Keratinocyte (primary cell): ENCODE measurements at places on chromosomes 4 and X. TPM values are rescaled to one million over a fixed set of nuclear protein-coding genes. Genes with fewer than 3 reads are reported as not detected.

GRCh38 chr4:182826391-182826790, 90.8 kb downstream of the DCTD start:
- DNase-seq, result no peak

GRCh38 chrX:136214551-136214950, 36.6 kb downstream of the MAP7D3 start:
- no peak for DNase-seq

GRCh38 chrX:11329021-11329420, 35.8 kb downstream of the AMELX start:
- DNase-seq, result no peak

- no peak for DNase-seq
These were observed 1814.9 kb downstream of the STIM2 start for GRCh38 chr4:28675582-28675981.

DNA sequence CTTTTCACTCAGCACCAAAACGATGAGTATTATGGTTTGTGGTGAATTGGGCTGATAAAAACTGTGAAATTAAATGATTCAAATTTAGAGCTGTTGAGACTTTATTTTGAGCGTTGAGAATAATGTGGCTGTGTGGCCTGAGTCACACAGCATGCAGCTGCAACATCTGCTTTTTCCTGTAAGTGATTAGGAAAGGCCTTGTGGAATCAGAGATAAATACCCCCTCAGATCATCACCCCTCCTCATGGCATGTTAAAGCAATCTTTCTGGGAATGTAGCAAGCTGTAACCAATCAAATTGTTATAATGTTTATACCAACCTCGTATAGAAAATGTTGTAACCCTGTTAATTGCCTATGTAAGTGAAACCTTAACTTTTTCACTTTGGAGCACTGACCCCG, 90.0 kb upstream of the GRPR start:
- DNase-seq, result no peak

DNA sequence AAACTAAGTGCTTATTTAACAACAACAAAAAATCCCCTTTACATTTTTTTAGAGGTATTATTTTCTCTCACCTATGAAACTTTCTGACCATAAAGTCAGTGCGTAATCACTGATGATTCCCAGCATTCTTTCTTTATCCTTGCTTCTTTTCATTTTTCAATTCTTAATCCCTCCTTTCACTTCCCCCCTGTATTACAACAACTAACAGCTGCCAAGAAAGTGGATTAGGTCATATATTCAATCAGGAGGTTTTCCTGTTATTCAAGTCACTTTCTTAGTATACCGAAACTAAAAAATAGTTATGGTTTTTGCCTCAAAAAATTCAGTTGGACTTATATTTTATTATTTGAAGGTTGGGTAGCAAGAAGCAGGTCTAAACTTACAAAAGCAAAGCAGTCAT, 2.1 kb upstream of the STAP1 start:
- DNase-seq, result no peak

Gene TGIF2LX
- polyA plus RNA-seq, result not detected in 3 replicates
